Left renal pelvis (tissue), 4 donors: ENCODE measurements at places on chromosomes 11 and 22. TPM values are rescaled to one million over a fixed set of nuclear protein-coding genes. Genes with fewer than 3 reads are reported as not detected.
A peak's percentile ranks its signal among the peaks of the same experiment; 100 is the strongest.

- DNase-seq: no peak
Observed at GRCh38 chr11:86418106-86418505, 43.4 kb downstream of the CCDC81 start.

- no peak for DNase-seq
Observed at GRCh38 chr11:35330156-35330889, 89.0 kb downstream of the SLC1A2 start.

- DNase-seq: no peak
Observed at GRCh38 chr22:22877523-22878210, 9.9 kb upstream of the IGLL5 start.

DNA sequence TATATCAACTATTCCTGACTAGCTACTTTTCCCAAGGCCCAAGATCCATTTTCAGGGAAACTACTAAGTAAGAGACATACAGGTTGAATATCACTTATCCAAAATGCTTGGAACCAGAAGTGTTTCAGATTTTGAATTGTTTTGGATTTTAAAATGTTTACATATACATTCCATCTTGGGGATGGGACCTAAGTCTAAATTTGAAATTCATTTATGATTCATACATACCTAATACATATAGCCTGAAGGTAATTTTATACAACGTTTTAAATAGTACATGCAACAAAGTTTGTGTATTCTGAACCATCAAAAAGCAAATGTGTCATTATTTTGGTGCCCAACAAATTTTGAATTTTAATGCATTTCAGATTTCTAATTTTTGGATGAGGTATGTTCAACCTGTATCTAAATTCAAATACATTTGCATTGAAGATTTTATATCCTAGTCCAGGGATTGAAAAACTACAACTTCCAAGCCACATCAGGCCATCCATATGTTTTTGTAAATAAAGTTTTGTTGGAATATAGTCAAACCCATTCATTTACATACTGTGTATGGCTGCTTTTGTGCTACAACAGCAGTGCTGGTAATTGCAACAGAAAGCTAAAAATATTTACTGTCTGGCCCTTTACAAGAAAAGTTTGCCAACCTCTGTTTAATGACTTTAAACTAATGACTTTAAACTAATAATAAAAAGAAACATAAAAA lies 73.3 kb downstream of the CWF19L2 start:
- no peak for DNase-seq

Gene RHOD
- polyA plus RNA-seq: 8.8 TPM

Gene SYVN1
- polyA plus RNA-seq: 62.7 TPM

GRCh38 chr22:47002692-47003091 lies 240.2 kb downstream of the TBC1D22A start:
- no peak for DNase-seq

GRCh38 chr11:109845437-109845836 lies 247.8 kb upstream of the ZC3H12C start:
- DNase-seq: no peak

Gene ANO5
- polyA plus RNA-seq: 0.45 TPM

Gene MAPK11
- polyA plus RNA-seq: 6.0 TPM

DNA sequence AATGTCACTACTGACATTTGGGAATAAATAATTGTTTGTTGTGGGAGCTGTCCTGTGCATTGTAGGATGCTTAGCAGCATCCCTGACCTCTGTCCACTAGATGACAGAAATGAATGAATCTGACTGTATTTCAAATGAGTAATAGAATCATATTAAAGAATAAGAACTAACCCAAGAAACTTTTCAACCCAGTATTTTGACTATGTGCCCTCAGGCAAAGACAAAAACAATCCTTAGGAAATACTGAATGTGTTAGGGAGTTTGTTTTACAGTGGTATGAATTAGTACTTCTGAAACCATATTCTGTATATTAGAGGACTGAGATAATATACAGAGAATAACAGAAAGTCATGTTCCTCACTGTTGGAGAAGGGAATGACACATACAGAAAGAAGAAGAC lies 320.9 kb upstream of the PITPNB start:
- DNase-seq: no peak

- DNase-seq: no peak
Observed at GRCh38 chr11:46759196-46759595, 40.2 kb downstream of the F2 start.

DNA sequence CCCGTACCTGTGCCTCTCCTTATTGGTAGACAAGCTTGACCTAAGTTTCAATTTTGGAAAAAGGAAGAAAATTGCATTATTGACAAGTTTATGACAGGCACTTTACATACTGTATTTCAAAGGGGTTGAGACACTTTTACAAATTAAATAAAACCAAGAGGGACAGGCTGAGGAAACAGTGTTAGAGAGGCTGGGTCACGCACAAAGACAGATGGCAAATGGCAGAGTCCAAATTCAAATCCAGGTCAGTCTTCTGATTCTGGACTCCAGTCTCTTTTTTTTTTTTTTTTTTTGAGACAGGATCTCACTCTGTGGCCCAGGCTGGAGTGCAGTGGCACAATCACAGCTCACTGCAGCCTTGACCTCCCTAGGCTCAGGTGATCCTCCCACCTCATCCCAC lies 10.1 kb downstream of the TRIM66 start:
- no peak for DNase-seq

Gene APOL1
- polyA plus RNA-seq: 13.5 TPM

DNA sequence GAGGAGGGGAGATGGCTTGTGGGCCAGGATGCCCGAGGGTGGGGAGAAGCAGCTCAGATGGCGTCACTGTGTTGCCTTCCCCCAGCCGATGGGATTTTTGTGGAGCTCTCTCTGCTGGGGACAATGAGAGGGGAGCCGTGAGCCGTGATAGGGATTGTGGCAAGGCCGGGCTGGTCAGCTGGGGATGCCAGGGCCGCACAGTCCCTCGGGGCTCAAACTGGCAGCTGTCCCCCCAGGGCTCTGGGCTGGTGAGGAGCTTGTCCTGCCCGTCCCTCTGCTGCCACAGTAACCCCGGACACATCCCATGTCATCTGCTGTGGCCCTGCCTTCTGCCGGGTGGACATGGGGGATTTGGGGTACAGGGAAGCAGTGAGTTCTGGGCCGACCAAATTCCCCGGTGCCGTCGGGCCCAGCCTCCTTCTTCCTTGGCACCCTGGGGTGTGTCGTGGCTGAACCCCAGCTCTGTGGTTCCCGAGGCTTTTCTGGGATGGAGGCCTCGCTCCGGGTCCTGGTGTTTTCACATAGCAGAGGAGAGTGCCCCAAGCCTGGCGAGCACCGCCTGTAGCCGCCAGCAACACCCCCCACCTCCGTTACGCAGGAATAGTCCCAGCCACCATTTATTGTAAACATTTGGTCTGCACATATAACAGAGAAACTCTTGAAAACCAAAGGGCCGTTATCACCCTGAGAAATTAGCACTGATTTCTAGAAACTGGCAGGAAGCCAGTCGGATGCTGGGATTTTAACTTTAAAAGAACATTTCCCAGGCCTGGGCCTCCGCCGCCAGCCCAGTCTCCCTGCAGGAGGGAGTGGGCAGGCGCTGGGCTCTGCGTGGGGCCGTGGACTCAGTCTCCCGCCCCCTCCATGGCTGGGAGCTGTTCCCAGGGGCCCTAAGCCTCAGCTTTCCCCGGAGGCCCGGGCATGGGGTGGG lies 9.9 kb downstream of the BRSK2 start:
- DNase-seq: no peak

DNA sequence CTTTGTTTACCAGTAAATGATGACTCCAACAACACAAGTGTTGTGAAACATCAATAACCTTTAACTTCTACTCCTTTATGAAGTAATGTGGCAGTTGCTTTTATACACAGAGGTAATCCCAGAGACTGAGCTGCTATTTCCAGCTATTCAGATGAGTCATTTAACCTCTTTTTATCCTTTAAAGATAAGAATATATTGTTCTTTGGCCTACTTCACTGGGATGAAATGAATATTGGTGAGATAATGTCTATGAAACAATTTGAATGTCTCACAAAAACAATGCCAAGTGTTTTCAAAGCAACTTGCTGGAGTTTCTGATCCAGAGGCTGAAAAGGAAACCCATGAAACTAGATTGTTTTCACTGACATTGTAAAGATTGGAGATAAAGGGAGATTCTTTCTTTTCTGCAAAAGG lies 564.4 kb upstream of the LUZP2 start:
- no peak for DNase-seq

GRCh38 chr11:62269654-62270278 lies at the start of gene SCGB2A2:
Gene SCGB2A2 (plus strand): TSS chr11:62270158. CDS start chr11:62270217, 59 bp downstream.
- DNase-seq: no peak

- DNase-seq: peak; percentile 35
Observed at GRCh38 chr11:74466916-74467885, at the start of gene KCNE3. Gene KCNE3 (minus strand): TSS chr11:74467549. CDS start chr11:74457563, 9,986 bp downstream.

Gene TEX54
- 0.63 TPM for polyA plus RNA-seq

GRCh38 chr11:16796311-16796710 lies 57.9 kb downstream of the C11orf58 start:
- DNase-seq: no peak

Gene ZNF214
- polyA plus RNA-seq: 11.9 TPM

- no peak for DNase-seq
Observed at GRCh38 chr22:42893371-42894150, 36.5 kb upstream of the ARFGAP3 start.

GRCh38 chr22:45470871-45471270 lies 31.8 kb upstream of the FBLN1 start:
- no peak for DNase-seq

DNA sequence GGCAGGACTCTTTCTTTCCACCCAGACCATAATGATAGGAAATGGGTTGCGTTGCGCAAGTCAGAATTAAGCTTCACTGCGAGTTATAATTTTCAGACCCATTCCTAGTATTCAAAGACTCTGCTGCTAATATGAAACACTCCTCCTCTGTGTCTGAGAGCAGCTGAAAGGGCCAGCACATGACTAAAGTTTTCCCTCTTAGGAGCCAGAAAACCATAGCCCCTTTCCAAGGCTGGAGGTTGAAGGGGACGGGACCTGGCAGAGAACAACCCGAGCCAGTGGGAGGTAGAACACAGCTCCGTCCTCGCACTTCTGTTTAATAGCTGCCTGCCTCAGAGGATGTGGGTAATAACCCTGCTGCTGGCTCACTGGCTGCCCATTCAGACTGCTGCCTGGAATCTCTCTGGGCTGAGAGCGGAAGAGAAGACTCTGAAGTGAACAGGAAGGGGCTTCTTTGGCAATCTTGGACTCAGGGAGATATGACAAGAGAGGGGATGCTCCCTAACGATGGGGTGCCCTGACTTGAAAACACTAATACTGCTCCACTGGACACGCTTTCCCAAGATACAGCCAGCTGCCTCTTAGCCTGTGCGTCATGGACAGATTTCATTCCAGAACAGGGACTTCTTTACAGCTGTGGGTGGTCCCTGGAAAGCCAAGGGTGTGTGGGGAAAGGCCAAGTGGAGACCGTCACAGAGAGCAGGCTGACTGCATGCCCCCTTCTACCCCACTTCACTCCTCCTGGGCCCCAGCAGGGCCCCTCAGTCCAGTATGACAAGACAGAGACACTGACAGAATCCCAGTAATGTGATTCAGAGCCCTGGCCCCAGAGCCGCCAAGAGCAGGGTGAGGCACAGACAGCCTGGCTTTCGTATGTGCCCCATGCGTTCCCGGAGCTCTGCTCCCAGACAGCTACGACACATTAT lies 156.9 kb downstream of the FEZ1 start:
- DNase-seq: no peak

- no peak for DNase-seq
Observed at GRCh38 chr11:75592715-75593114, 30.7 kb downstream of the SERPINH1 start.

Gene FOLR2
- polyA plus RNA-seq: 11.9 TPM

Gene OR56A1
- not detected for polyA plus RNA-seq
